ENCODE measurements at places on chromosomes 7 and 10. TPM values are rescaled to one million over a fixed set of nuclear protein-coding genes. Genes with fewer than 3 reads are reported as not detected.

DNA sequence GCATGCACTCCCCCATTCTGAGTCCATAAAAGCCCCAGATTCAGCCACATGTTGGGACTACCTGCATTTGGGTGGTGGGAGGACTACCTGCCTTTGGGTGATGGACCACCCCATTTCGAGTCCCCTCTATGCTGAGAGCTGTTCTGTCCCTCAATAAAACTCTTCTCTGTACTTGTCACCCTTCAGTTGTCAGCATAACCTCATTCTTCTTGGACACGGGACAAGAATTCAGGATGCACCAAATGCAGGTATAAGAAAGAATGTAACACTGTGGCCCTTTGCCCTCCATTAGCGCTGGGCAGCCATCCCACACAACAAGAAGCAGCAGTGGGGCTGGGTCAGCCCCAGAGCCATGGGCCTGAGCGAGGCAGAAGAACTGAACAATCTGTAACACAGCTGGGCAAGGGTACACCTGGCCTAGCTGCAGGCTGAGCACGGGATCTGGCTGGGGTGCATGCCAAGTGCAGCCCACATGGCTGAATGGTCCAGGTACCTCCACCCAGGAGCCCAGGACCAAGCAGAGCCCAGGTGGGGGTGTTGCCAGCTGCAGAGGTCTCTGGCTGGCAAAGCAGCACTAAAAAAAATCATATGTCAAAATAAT, 1344.3 kb upstream of the LRRTM3 start:
- DNase-seq: no peak

The STK31 gene
- 0.11 TPM for total RNA-seq

DNA sequence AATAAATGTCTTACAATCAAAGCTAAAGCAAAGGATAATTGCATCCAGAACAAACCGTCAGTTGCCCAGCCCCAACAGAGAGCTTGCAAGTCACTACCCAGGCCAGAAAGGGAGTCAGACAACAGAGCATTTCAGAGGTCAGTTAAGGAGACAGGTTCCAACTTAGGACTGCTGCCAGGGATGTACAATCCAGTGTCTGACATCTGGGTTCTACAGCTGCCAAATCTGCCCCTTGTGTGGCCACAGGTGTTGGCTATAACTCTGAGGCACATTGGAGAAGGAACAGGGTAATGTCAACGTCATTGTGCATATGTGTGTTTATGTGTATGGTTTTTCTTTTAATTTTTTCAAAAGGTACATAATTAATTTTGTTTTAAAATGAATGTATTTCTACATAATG, 85.2 kb upstream of the GLCCI1 start:
- DNase-seq: no peak

GRCh38 chr7:127799535-127800305, 147.7 kb downstream of the SND1 start:
- no peak for DNase-seq

DNA sequence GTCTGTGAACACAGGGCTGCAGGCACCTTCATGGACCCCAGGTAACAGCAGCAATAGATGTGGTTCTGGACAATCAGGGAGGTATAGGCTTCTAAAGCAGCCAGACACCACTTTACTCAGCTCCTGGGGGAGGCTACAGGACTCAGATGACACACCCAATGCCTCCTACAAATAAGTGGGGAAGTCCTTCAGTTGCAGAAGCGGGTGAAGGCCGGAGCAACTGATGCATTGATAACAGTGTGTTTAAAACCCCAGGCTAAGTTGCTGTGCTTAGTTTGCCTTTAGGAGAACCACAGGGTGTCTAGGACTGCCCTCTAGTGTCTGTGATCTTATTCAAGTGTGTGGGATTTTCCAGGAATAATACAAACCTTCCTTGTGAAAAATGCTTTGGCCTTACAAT, 5.9 kb upstream of the ITGA8 start:
- DNase-seq: no peak

DNA sequence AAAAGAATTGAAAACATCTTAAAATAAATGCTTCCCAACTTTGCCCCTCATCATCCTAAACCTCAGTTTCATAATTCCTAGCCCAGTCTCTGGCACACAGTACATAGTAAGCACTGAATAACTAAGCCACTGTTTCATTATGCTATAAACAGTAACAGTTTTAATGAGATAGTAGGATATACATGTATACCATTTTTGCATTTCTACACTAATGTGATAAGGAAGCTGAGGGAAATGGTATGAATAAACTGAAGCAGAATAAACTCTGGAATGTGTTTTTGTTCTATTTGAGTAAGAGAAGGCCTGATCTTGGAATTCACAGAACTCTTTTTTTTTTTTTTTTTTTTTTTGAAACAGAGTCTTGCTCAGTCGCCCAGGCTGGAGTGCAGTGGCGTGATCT, 8.8 kb downstream of the NAPEPLD start:
- no peak for DNase-seq

The TAF6 gene
- 82.3 TPM for total RNA-seq

DNA sequence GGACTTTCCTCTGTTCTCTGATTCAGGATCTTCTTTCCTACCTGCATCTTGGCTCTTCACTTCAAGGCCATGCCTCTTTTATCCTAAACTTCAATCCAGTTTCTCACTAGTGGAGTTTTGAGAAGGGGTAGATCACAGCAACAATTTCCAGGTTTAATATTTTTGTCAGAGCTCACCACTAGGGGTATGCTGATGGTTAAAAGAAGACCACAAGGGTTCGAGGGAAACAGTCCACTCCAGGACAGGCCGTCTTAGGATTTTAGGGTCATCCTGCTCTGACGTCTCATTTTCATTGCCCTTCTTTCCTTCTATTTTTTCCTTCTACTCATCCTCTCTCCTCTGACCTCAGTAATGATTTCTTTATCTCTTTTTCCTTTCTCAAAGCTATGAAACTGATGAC, 11.3 kb downstream of the STAG3 start:
- no peak for DNase-seq
